NCI-H1436 treated with DMSO at 0.1 percent for 48 hours (cell line): ENCODE measurements at places on chromosomes 16 and 17.

DNA sequence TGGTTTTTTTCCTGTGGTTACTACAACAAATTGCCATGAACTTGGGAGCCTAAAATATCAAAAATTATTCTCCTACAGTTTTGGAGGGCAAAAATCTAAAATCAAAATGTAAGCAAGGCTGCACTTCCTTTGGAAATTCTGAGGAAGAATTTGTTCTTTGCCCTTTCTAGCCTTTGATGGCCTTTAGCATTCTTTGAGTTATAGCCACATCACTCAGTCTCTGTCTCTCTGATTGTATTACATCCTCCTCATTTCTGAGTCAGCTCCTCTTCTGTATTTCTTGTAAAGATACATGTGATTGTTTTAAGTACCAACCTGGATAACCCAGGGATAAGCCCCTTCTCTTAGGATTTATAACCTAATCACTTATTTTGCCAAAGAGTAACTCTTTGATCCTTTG is 282.0 kb downstream of the BCAS3 start:
- DNase-seq = no peak

GRCh38 chr17:79943347-79944241 is 92.1 kb downstream of the TBC1D16 start:
- no peak for DNase-seq

DNA sequence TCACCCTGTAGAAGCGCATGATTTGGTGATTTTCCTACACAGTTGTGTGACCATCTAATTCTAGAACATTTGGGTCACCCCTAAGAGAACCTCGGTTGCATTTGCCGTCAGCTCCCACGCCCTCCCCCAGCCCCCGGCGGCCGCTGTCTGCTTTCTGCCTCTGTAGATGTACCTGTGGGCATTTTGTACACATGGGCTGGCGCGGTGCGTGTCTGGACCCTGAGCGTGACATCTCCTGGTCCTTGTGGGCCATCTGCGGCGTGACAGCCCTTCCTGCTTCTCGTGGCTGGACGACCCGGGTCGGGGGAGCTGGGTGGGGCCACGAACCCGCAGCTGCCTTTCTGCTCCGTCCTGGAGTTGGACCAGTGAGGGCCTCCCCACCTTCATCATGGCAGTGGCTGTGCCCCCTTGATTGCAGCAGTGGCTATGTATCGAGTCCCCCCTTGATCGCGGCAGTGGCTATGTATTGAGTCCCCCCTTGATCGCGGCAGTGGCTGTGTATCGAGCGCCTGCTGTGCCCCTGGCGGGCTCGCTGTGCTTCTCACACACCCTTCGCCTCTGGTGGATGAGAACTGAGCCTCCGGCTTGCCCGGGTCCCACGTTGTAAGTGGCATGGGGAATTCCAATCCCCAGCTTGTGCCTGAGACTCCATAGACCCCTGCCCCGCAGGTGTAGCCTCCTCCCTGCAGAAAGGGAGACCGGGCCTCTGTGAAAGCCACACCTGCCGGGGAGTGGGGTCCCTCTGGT is 24.1 kb downstream of the GSE1 start:
- DNase-seq = no peak

- DNase-seq = no peak
Measured at GRCh38 chr16:1054660-1055556, 17.6 kb upstream of the SSTR5 start.

GRCh38 chr17:41962768-41963434 is 3.7 kb upstream of the CNP start:
- no peak for DNase-seq

GRCh38 chr16:6690741-6691140 is 641.9 kb upstream of the RBFOX1 start:
- DNase-seq = no peak

- no peak for DNase-seq
Measured at GRCh38 chr17:15119968-15120367, 145.2 kb downstream of the PMP22 start.

DNA sequence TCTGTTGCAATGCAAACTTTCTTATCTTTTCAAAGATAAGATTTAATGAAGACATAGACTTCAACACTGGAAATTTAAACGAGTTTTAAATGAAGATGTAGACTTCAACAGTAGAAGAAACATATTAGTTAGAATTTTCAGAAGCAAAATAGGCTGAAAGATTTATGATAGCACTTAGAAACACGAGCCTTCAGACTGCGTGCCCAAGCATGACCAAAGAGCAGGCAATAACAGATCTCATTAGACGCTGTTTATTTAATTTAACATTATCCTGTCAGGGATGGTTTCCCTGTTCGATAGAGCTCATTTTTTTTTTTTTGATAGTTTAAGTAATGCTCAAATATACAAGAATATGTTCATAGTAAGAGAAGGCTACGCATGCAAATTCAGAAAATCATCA is 604.7 kb upstream of the SOX9 start:
- peak; percentile 89 for DNase-seq

DNA sequence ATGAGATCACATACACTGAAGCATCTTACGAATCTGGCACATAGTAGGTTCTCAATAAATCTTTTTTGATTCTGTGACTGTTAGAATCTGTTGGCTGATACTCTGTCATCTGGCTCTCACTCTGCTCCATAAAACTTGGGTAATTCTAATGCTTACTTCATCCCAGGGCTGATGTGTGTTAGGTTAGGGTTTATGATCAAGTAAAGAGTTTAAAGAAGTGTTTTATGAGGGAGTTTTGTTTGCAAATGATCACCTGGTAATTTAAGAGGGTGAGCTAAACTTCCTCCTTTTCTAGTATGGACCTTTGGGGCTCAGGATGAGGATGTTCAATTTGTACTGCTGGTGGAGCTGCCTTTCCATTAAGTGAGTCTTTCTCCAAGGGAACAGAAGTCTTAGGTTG is 364.1 kb downstream of the WWOX start:
- DNase-seq = no peak

DNA sequence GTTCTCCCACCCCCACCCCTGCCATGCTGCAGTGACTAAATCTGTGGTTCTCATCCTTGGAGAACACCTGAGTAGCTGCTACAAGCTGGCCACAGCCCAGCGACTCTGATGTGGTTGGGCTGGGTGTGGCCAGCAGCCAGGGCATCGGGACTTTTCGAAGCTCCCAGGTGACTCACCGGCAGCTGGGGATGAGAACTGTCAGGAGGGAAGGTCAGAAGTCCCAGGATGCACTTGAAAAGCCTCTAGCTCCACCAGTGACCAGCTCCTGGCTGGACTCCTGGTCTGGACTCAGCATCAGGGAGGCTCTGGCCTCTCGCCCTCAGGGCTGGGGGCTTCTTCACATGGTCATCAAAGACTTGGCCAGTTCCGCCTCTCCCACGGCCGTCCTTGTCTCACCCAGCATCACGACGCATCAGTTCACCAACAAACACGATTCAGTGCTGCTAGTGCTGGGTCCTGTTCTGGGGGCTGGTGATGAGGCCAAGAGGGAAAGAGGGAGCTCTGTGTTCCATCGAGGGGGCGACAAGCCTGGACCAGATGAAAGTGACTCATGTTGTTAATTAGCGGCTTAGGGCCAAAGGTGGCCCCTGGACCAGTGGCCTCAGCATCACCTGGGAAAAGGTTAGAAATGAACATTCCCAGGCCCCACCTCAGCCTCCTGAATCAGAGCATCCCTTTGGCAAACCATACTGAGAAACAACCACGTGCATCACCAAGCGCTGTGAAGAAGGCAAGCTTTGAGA is 3.9 kb upstream of the C17orf99 start:
- no peak for DNase-seq

- no peak for DNase-seq
Measured at GRCh38 chr17:72580321-72581127, 459.7 kb downstream of the SOX9 start.

- DNase-seq = no peak
Measured at GRCh38 chr17:53133876-53134275, 688.9 kb upstream of the KIF2B start.

- no peak for DNase-seq
Measured at GRCh38 chr16:5758281-5758680, 660.7 kb upstream of the EEF2KMT start.

- DNase-seq = no peak
Measured at GRCh38 chr17:82400206-82400605, 17.9 kb upstream of the HEXD start.

DNA sequence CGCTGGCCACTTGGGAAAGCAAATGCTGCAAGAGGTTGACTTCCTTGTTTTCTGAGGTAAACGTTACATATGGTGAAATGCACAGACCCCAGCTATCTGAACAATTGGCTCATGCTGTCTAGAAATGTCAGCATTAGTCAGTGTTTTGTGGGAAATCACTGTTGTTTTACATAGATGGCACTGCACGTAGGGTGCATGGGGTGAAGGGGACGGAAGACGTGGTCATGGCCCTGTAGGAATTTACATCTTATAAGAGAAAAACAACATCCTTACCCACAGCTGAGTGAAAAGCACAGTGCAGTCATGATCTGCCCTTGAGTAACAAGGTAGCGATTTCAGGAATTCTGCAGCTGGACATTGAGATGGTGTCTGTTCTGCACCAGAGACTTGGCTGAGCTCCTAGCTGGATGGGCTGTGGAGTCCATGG is 15.2 kb downstream of the RPTOR start:
- DNase-seq = no peak

DNA sequence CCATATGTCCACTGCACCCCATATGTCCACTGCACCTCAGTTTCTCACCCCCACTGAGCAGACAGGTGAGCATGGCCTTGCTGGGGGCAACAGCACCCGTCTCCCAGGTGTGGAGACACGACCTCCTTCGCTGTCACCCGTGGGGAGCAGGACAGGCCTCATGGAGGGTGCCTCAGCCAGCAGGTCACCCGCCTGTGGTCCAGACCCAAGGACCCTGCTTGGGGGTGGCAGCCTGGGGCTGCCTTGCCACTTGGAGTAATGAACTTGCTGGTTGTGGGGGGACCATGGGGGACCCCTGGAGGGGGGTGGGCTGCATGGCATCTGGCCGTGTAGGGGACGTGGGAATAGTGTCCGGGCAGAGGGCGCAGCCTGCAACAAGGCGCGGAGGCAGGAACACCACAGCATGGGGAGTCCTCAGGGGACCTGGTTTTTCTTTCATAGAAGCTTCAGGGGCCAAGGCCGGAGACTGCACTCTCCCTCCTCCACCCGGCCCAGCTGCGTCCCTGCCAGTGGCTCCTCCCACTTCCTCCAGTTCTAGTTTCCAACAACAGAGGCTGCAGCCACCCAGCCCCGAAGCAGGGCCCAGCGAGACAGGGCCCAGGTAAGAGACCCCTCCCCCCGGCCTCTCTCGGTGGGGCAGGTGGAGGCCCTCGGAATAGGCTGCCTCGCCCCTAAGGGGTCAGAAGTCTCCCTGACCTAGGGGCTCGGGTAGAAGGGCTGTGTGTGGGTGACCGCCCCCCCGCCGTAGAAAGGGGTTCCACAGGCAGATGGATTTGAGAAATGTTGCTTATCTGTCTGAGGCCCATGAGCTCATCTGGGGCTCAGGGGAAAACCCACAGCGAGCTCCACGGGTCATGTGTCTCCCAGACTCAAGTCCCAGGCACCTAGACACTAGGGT is at the start of gene NHLRC4:
Gene NHLRC4, plus strand, starts transcription at position 531 of the 898 bp plus-strand sequence. CDS start 1,043 bp downstream, outside the sequence.
- DNase-seq = no peak

GRCh38 chr16:31216422-31217135 is at the start of gene PYDC1:
TSS of gene PYDC1 (minus strand) at chr16:31217135. CDS start at chr16:31217028, 107 bp downstream.
- no peak for DNase-seq

DNA sequence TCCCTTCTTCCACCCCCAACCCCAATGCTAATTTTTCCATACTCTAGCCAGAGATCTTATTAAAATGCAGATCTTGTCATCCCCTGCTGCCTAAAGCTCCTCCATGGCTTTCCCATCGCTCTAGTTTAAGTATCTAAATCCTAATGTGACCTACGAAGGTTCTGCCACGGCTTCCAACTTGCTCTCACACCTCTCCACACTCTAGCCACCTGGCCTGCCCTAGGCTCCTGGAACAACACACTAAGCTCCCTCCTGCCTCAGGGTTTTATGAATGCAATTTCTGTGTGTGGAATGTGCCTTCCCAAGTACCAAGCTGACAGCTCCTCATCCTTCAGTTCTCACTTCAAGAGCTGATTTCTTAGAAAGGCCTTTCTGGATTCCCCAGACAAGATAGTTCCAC is 16.6 kb downstream of the NXPH3 start:
- DNase-seq = no peak

GRCh38 chr17:48427598-48427997 is 2.4 kb downstream of the SKAP1 start:
- DNase-seq = no peak
